ENCODE measurements at places on chromosomes 2 and 18.

DNA sequence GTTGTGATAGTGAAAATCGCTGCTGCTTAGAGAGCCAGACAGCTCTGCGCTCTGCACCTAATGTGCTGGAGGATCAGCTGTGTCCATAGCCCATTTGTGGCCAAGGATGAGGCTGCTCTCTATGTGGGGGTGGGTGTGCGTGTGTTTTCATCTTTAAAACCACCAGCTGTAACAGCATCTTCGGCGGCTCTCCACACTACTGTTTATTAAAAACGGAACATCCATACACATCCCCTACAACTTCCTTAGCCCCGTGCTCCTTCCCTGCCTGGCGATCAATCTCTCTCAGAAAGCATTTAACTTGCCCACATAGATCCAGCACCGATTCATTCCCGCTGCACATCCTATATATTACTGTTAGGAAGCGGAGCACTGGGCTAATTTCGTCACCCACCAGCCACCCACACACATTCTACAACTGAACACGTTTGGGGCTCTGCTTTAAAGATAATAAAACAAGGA, 1.6 kb downstream of the CELF4 start:
- DNase-seq: no peak

DNA sequence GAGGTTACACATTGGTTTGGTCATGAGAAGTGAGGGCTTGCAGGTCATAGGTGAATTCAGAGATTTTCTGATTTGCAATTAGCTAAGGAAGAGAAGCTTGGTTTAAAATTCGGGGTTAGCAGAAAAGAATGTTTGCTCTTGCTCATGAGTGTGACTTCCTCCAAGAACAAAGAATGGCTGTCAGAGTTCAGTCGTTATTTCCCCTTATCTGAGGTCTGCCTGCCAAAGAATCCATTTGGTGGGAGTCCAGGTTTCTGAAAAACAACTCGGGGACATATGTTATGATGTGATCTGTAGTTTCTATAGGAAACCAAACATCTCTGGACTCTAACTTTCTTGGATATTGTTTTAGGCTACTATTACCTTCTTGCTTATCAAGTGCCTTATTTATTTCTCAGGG, 3.2 kb upstream of the UGT1A6 start:
- no peak for DNase-seq

DNA sequence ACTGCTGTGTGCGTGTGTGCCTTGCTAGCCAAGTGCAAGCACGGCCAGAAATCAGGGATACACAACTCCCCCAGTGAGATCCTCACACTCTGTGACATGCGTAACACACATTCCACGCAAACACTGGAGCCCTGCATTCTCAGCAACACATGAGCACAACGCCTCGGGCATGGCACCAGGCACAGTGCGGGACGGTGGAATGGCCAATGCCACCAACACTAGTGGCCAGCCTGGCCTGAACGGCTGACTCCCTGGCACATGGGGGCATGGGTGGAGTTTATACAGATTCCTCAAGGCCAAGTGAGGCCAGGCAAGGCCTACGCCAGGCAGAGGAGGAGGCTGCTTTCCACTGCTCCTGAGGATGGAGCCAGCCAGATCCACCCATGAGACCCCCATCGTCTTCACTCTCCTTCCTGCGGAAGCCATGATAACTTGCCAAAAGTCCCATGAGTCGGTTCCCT, 56.2 kb downstream of the ANKMY1 start:
- no peak for DNase-seq

GRCh38 chr2:154078926-154079325, 207.2 kb downstream of the GALNT13 start:
- no peak for DNase-seq

- DNase-seq: no peak
Measured at GRCh38 chr2:12120281-12121150, 374.1 kb downstream of the LPIN1 start.

DNA sequence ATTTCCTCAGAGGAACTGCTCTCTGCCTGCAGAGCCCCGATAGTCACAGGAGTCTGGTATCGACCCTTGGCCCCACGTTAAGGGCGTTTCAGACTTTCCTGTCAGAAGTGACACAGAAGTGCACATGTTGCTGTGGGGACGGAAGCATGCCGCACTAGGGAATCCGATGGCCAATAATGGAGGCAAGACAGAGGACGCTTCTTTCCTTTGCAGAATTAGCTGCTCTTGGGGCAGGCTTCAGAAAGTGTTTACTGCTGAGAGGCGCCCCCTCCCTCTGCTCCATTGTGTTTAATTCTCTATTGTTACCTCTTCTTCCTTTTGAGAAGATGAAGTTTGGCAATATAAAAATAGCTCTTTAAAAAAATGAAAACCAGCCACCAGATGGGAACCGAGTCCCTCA, 118.6 kb upstream of the EML6 start:
- no peak for DNase-seq

- DNase-seq: no peak
Measured at GRCh38 chr18:36331521-36331971, 34.0 kb downstream of the FHOD3 start.

DNA sequence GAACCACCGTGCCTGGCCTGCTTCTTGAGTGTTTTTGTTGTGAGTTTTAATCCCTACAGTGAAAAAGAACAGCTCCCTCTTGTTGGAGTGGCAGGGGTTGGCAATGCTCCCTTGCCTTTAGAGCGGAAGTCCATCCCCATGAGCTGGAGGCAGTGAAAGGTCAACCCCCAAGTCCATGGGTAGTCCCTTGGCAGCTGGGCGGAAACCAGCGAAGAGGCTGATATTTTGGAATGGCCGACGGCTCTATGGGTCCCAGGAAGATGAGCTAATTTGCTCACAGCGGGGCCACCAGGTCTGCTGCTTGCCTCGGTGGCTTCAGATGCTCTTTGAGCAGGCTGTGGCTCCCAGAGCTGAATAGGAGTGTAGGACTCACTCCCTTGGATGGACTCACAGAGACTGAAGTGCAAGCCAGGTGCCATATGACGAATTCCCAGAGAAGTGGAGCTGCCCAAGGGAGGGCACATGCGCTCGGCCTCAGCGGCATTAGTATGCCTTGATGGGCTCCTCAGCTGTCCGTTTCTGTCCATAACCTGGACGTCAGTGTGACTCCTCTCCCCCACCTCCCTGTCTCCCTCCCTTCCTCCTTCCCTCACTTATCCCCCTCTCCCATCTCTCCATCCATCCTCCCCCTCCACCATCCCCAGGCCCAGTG, 25.4 kb upstream of the RHOB start:
- DNase-seq: no peak

DNA sequence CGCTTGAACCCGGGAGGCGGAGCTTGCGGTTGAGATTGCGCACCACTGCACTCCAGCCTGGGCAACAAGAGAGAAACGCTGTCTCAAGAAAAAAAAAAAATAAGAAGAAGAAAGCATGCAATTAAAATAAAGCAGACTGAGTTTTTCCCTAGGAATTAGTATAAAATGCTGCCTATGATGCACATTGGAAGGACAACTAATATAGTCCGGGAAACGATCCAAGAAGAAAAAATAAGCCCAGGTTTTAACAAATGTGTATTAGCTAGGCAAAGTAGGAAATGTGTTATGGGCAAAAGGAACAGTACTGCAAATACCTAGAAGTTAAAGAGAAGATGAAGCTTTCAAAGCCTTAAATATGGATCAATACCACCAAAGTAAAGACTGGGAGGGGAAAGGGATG, 64.0 kb downstream of the SPIRE1 start:
- no peak for DNase-seq

DNA sequence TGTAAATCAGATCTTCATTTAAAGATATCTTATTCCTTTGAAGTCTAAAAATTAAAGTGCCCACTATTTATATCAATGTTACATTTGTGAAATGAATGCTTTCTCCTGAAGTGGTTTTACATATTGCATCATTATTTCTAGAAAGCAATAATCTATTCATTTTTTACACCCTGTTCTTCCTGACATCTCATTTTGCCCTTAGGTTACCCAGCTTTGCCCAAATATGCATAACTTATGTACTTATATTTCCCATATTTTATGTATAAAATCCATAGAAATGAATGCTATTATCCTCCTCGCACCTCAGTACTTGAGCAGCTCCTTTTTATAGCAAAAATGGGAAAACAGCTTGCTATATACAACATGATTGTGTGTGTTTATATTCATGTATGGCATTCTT, 396.5 kb upstream of the DSEL start:
- DNase-seq: no peak

- no peak for DNase-seq
Measured at GRCh38 chr2:9560628-9561027, 5.0 kb upstream of the ADAM17 start.

DNA sequence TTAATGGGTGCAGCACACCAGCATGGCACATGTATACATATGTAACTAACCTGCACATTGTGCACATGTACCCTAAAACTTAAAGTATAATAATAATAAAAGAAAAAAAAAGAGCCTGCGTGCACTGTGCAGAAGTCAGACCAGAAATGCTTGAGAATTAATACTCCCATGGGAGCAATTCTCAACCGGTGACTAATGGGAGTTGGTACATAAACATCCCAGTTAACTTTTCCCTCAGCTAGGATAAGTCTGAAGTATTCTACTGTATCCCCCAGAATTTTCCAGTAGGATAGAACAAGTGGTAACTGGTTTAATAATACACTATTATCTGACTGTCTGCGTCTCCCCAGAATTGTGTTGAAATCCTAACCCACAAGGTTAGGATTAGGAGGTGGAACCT, 113.6 kb upstream of the COL5A2 start:
- DNase-seq: no peak

DNA sequence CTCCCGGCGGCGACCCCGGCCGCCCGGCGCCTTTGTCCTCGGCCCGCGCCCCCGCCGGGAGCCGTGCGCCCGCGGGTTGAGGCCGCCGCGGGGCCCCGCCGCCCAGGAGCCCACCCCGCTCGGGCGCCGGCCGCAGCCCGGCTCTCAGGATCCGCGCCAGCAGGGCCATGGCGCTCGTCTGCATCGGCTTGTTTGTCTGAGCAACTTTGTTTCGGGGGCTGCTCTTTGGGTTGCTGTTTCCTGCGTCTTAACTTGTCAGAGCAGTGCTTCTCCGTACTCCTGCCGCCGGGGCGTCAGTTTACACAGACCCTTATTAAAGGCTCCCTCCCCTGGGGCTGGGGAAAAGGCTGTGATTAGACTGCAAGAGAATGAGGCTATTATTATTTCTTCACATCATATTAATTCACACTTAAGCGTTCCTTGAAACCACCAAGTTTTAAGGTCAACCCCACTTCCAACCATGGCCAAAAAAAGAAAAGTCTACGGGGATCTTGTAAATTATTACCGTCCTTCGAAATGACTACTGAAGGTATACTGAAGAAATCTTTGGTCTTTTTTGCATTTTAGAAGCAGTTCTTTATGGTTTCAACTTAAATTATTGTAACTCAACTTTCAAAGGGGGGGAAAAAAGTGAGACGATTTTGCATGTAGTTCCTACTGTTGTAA, at the start of gene CYP27C1:
Gene CYP27C1 (minus strand): TSS at position 198 of the 666 bp plus-strand sequence. CDS start 29 bp downstream, at position 169.
- peak; percentile 34 for DNase-seq

- DNase-seq: no peak
Measured at GRCh38 chr2:234596696-234597575, 100.1 kb upstream of the ARL4C start.

- no peak for DNase-seq
Measured at GRCh38 chr2:197919487-197919886, 115.1 kb downstream of the PLCL1 start.

DNA sequence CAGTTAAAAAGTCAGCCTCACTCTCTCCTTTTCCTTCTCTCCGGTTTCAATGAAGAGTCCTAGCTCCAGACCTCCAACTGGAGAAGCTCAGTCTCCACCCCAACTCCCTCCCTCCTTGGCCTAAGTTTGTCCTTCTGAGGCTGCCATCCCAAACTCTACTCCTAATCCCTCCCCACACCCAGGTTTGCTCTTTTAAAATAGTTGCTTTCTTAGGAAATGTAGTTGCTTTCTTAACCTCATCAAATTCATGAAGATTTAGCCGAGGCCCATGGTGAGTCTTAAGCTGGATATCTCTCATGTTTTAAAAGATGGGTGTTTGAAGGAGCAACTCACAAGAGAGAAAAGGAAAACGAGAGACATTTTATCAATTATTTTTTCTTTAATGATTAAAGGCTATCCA, 937 bp upstream of the LANCL1 start:
- peak; percentile 33 for DNase-seq

DNA sequence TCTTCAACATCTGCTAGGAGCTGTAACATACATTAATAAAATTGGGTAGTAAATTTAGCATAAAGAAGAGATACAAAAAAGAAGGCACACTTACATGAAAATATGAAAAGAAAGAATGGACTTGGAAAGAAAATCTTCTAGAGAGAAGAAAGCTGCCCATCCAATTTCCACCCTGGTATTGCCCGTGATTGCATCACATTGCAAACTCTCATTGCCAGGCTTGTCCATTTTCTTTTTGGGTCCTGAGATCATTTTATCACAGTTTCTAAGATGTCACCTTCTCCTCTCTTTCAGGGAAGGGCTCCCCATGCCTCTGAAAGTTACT, 321.5 kb downstream of the RND3 start:
- no peak for DNase-seq

- no peak for DNase-seq
Measured at GRCh38 chr2:5742126-5742525, 49.9 kb downstream of the SOX11 start.

DNA sequence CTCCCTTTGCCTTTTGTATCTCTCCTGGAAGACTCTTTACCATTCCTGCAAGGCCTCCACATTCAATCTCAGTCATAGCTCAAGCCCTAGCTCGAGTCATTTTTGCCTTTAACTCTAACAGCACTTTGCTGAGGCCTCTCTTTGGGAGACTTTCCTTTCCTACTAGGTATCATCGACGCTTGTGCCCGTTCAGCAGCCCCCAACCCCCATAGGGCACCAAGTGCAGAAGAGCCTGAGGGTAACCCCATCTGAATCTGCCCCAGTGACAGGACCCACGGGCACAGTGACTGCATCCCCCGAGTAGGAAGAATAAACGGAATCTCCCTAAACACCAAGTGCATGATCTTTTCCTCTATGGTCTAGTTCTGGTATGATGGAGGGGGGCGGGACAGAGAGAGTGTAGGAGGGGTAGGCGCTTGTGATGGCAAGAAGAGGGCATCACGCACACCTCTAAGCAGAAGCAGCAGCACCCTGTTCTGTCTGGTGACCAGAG, 66.3 kb downstream of the UXS1 start:
- DNase-seq: no peak

- DNase-seq: no peak
Measured at GRCh38 chr2:110166266-110166665, 38.5 kb downstream of the NPHP1 start.

GRCh38 chr2:96374211-96374951, 38.8 kb downstream of the NCAPH start:
- no peak for DNase-seq

DNA sequence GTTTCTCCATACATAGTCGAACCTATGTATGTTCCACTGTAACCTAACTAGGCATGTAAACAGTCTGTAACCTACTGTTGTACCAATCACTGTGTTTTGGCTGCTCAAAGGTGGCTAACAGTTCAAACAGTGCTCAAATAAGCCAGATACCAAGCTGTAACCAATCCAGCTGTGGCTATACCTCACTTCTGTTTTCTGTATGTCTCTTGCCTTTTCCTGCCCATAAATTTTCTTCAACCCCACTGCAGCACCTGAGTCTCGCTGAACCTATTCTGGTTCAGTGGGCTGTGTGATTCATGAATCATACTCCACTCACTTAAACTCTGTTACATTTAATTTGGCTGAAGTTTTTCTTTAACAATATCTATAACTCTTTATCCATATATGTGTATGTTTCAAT, 340.7 kb downstream of the LPIN1 start:
- DNase-seq: no peak

Measured in ovary (tissue), 10 donors.